ENCODE measurements at places on chromosomes 1 and 21.

DNA sequence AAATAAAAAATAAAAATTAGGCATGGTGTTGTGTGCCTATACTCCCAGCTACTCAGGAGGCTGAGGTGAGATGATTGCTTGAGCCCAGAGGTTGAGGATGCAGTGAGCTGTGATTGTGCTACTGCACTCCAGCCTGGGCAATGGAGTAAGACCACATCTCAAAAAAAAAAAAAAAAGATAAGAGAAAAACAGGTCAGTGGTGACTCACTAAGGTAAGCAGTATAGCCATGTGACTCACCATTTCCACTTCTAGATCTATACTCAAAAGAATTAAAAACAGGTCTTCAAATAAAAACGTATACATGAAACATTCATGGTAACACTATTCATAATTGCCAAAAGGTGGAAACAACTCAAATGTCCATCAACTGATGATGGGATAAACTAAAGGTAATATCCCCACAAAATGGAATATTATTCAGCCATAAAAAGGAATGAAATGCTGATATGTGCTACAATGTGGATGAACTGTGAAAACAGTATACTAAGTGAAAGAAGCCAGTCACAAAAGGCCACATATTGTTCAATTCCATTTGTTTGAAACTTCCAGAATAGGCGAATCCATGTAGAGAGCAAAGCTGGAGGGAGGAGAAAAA lies 75.1 kb downstream of the ZNF281 start:
- DNase-seq = no peak

DNA sequence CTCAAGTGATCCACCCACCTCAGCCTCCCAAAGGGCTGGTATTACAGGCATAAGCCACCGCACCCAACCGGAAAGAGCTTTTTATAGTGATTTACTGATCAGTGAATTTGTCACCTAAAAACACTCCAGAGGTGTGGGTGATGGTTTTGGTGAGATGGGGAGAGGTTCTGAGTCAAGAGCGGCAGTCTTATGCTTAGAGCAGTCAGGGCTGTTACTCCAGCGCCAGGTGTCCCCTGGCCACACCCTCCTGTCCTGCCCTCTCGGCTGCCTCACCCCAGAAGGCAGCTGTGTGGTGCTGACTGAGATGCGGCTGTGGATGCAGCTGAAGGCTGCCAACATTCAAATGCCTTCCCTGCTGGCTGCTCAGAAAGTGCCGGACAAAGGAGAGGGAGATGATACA lies 94.5 kb upstream of the LPGAT1 start:
- DNase-seq = peak; percentile 96

- DNase-seq = peak; percentile 12
These were observed 416 bp upstream of the TNFRSF14 start for GRCh38 chr1:2555634-2556276.

DNA sequence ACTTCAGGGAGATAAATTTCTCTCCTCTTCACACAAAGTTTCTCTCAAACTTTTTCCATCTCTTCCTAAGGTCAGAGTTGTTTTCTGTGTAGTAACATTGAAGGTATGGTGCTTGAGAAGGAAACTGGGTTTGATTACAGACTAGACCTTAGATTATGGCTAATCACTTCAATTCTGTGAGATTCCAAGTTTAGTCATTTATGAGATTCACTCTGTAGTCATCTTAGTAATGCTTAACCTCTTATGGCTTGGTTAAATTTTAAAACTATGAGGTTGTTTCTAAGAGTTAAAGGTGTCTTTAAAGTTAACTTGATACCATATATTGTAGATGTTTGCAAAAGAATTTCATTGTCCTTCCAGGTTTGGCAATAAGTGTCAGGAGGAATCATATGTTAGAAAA lies 1092.2 kb downstream of the KCNT2 start:
- no peak for DNase-seq

DNA sequence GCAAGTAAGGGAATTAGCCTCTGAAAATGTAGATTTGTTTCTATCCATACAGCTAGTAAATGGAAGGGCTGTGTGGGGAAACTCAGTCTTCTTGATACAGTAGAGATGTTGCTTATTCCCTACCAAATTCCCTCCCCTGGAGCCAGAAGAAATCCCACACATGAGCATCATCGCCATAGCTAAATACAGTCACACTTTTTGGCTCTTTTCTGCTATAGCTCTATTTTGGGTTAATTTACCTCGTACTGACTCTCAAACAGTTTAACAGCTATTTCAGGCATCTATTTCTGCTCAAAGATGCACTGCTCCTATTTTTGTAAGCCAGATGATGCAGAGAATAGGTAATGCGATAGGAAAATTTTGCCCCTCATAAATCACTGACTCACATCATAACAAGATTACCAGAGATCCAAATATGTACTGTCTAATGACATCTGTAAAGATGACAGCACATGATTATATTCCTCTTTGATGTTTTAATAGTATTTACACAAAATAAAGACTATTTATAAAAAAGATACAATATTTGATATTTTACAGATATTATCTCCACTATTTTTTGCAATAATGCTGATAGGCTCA lies 58.6 kb downstream of the XCL1 start:
- DNase-seq = no peak

GRCh38 chr1:204828352-204828850 lies 42.3 kb upstream of the NFASC start:
- DNase-seq = no peak

DNA sequence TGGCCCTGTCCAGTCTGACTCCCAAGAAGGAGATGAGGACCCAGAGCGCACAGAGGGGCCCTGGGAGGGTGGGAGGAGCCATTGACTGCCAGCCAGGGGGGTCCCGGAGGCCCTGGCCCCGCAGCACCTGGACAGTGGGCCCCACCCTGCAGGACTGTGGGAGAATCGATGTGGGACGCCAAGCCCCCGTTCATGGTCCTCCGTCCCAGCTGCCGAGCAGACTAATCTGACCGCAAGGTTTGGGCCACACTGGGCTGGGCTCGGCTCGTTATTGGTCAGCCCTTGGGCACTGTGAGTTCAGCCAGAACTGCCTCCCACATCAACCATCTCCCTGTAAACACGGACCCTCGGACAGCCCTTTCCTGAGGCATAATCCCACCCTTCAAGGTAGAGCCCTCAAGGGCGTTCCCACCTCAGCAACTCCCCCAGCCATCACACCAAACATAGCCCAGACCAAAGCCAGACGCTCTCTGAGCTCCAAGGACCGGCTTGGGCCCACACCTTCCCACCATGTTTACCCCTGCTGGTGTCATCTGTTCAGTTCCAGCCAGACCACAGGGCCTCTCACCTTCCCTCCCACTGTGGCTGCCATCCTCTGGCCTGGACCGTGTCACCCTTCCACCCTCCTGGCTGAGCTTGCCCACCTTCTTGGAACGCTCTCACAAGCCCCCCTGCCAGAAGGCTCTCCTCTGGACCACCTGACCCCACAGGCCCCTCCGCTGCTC lies 16.2 kb upstream of the POFUT2 start:
- no peak for DNase-seq

DNA sequence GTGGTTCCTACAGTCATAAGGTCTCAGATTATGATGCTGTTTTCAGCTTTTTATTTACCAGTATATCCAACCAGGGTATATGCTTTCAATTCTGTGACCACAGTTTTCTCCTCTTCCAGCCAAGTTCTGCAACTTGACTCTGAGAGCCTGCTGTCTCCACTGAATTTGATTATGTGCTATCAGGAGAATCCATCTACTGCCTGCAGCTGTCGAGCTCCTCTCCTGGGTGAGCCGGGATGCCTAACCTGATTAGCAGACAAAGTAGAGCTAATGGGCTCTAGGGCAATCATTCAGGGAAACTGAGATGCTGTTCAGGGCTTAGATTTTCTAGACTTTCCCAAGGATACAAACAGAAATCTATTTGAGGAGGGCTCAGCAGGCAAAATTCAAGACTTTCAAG lies 271.5 kb upstream of the BEND5 start:
- no peak for DNase-seq

All from myocyte (in vitro differentiated cells).